ENCODE measurements at places on chromosomes 6 and 20.

GRCh38 chr20:14950633-14951032 lies 613.2 kb upstream of the FLRT3 start:
- DNase-seq = no peak

GRCh38 chr6:31356946-31357466 lies at the start of gene HLA-B:
TSS of gene HLA-B (minus strand) at chr6:31357179. CDS start at chr6:31357158, 21 bp downstream.
- peak; percentile 87 for DNase-seq

DNA sequence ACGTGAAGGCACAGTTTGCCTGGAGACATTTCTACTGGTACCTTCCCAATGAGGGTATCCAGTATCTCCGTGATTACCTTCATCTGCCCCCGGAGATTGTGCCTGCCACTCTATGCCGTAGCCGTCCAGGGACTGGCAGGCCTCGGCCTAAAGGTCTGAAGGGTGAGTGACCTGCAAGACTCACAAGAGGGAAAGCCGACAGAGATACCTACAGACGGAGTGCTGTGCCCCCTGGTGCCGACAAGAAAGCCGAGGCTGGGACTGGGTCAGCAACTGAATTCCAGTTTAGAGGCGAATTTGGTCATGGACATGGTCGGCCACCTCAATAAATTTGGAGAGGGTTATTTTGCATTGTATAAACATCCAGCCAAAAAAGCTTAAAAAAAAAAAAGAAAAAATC lies 420.3 kb upstream of the FLRT3 start:
- no peak for DNase-seq

GRCh38 chr6:147392917-147393625 lies 115.4 kb upstream of the SAMD5 start:
- DNase-seq = no peak

- DNase-seq = no peak
These were observed 8.8 kb downstream of the KCNQ2 start for GRCh38 chr20:63463400-63464288.

- no peak for DNase-seq
These were observed 21.6 kb downstream of the KCNK17 start for GRCh38 chr6:39292637-39293036.

DNA sequence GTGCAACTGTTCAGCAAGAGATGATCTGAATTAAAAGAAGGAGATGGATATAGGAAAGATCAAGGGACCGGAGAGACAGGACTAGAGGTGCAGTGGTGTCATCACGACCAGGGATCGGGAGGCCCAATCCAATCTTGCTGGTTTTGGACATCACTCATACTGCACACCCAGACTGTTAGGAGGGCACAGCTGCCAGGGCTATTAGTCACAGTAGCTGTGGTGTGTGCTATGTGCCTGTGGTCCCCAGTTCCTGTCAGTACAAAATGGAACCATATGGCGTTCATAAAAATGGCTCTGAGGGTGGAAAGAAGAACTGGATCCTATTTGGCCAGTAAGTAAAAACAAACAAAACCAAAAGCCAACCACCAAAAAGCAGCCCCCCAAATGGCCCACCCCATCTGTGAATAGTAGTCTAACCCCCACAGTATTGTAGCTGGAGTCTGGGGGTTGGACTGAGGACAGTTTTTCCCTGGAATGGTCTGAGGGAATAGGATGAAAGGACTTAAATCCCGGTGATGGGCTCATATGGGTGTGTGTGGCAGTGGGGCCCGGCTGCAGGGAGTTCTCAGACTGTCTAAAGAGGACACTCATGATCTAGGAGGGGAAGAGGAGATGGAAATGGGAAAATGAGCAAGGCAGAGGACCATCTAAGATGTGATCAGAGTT lies 9.3 kb upstream of the NNAT start:
- DNase-seq = no peak

- no peak for DNase-seq
These were observed 43.7 kb downstream of the TRIM38 start for GRCh38 chr6:26006086-26006939.

DNA sequence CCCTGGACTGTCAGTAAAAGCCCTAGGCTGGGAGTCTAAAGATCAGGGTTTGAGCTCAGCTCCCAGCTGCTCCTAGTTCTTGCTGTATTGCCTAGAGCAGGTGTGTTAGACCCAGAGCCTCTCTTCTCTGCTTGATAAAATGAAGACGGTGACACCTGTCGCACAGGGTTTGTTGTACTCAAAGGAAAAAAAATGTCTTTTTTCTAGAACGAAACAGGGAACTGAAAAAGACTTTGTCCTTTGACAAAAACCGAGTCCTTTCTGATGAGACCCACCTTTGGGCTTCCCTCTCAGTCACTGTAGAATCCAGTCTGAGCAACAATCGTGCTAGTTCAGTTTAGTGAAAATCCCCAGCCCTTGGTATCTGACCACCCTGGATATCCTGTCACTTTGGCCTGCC lies 102.1 kb upstream of the LAMP5 start:
- DNase-seq = no peak

GRCh38 chr6:11144393-11144851 lies 32.9 kb upstream of the ERVFRD-1 start:
- peak; percentile 84 for DNase-seq

DNA sequence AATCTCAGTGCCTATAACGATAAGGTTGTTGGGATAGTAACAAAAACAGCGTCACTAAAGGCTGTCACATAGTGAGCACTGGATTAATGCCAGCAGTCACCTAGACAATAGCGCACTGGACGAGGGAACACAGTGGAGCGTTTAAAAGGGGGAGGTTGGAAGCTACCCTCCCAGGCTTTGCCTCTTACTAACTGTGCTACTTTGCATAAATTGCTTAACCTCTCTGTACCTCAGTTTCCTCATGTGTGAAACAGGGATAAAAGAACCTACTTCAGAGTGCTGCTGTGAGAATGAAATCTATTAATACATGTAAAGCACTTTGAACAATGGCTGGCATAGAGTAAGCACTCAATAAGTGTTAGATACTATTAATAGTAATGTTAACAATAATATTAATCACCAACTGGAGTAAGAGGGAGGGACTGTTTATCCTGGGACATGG lies 10.5 kb downstream of the BCL2L1 start:
- DNase-seq = no peak

DNA sequence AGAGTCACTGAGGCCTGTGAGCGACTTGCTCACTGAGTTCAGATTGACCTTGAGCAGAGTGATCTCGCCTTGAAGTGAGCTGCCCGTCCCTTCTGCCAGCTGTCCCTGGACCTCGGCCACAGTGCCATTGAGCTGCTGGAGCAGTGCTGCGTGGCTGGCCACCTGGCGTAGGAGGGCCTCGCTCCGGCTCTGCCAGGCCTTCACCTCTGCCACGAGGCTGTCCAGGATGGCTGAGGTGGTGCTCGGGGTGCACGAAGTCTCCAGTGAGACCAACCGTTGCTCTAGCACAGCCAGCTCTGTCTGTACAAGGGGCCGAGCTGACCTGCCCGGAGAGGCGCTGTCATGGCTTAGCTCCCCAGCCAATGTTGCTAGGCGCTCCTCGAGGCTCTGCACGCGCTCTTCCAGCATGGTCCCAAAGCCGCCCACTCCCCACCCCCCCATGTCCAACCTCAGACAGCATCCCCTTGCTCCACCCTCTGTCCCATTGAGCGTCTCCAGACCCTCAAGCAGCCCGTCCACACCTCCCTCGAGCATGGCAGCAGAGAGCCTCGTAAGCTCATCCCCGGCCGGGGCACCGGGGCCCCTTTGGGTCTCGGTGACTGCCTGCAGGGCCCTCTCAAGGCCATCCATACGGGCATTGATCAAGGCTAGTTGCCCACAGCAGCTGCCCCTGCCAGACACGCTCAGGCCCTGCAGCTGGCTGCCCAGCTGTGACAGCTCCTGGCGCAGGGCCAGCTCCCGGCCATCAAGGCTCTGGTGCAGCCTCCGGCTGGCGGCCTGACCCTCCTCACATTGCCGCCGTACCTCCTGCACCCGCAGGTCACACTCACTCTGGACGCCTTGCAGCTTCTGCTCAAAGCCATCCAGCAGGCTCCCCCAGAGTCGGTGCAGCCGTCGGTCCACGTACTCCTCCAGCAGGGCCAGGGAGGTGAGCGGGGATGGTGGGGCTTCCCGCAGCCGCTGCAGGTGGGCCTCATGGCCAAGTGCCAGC lies 4.6 kb downstream of the EMILIN3 start:
- no peak for DNase-seq

DNA sequence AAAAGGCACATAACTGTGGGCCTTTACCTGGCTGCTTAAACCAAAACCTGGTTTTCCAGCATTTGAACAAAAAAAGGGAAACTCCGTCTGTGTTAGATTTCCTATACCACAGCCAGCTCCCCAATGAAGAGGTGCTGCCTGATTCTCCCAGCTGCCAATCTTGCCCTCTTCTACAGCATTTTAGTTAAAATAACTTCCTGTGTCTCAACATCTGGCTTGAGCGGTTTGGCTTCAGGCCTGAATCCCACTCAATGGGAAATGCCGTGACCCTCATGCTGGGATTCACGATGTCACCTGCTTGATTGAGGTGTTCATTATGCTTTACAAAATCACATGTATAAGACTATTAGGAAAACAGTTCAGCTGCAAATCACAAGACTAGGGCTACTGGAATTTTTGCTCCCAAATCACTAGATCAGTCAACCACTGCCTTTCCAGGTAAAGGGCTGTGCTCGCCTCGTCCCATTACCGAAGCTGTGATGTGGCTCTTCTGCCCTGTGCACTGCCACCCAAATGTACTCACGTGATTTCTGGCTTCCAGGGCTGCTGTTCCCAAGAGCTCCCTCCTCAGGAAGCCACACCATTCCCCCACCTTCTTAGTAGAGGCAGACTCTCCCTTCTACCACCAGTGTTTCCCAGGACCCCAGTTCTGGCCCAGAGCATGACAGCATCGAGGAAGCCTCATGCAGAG lies 94.6 kb downstream of the PSMG4 start:
- no peak for DNase-seq

GRCh38 chr6:86148586-86148985 lies 505.9 kb upstream of the SYNCRIP start:
- no peak for DNase-seq

DNA sequence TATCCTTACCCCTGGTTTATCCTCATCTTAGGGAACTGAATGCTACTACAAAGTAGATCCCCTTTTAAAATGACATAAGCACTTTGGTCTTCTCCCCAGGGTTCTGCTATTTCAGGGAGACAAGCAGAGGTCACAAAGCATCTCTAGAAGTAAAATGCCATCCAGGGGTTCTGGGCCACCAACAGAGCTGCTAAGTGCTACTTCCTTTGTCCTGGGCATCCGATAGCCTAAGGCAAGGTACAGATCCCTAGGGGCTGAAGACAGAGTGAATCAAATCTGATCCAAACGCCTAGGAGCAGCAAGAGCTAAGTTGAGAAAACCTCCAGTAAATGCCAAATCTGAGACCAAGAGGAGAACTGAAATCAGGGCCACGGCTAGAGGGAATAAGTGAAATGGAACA lies 161.2 kb downstream of the PTPRT start:
- no peak for DNase-seq

GRCh38 chr6:121901432-121901831 lies 466.0 kb downstream of the GJA1 start:
- DNase-seq = no peak

- peak; percentile 15 for DNase-seq
These were observed 90.9 kb downstream of the GJA10 start for GRCh38 chr6:89984926-89985750.

DNA sequence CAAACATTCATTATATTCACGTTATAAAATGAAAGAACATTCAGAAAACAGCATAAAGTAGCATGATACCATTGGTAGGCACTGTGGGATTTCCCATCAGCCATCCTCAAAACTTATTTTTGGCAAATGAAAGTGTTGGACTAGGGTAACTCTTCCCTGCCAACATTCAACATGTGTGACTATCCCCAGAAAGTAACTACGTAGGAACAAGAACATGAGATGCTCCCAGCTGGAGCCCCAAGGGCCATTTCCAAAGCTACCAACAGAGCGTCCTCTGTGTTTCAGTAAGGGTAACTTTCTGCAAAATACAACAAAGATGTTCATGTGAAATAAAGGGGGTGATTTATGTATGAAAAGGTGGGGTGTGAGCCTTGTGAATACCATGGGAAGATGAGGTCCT lies 28.4 kb upstream of the PTPN1 start:
- DNase-seq = no peak

DNA sequence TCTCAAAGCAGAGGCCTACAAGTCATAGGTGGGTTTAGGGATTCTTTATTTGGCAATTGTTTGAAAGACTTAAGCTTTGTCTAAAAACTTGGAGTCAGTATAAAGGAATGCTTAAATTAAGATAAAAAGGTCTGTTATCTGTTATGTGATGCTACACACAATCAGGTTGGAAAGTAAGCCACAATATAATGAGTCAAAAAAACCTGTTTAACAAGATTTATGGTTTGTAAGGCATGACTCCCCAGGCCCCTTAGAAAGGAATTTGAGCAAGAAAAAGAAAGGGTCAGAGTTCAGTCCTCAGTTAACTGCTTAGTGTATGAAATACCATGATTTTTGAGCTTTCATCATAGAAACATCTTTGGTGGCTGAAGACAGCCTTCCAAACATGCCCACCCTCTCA lies 66.8 kb upstream of the HMGN3 start:
- no peak for DNase-seq

DNA sequence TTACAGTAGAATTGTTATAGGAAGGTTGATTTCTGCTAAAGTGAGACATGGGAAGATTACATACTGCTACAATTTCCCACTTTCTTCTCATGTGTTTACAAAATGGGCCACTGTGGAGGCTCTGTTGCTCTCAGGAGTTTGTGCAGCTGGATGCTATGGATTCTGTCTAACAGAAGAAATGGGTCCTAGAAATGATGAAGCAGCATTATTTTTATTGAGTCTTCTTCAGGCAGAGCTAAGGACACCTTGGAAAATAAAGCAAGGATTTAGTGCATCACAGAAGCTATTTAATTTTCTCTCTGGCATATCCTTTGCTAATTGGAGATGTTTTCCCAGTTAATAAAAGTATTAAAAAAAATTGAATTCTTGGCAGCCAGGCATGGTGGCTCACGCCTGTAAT lies 29.2 kb downstream of the CCDC170 start:
- no peak for DNase-seq

DNA sequence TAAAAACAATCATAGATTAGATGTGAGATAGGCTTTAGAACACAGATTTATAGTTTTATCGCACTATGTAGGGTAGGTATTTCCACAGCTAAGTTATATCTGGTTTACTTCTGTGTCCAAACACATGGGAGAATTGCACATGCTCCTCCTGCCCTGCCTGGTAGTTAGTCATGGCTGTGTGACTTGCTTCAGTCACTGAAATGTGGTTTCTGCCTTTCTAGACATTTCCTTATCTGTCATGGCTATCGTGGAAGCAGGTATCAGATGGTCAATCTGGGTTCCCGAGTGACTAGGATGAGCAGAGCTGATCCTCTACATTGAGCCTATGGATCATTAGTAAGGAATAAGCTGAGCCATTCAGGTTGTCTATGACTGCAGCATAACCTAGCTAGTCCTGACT lies 117.8 kb upstream of the GMDS start:
- DNase-seq = no peak
